ENCODE measurements at places on chromosomes 1 and 21. TPM values are rescaled to one million over a fixed set of nuclear protein-coding genes. Genes with fewer than 3 reads are reported as not detected.

Gene COL16A1
- total RNA-seq: 34.4 TPM

Gene LRRIQ3
- total RNA-seq: not detected

Gene C1orf87
- total RNA-seq: not detected

Gene DCDC2B
- total RNA-seq: not detected

Measured in right atrium auricular region (tissue), 2 donors.